ENCODE measurements at places on chromosomes 5 and 9.

GRCh38 chr9:78295177-78295575 is 1.7 kb upstream of the PSAT1 start:
- no peak for DNase-seq

GRCh38 chr5:91538179-91538578 is 155.1 kb upstream of the ARRDC3 start:
- no peak for DNase-seq

- DNase-seq, result no peak
Observed at GRCh38 chr5:11427569-11427968, 476.7 kb downstream of the CTNND2 start.

DNA sequence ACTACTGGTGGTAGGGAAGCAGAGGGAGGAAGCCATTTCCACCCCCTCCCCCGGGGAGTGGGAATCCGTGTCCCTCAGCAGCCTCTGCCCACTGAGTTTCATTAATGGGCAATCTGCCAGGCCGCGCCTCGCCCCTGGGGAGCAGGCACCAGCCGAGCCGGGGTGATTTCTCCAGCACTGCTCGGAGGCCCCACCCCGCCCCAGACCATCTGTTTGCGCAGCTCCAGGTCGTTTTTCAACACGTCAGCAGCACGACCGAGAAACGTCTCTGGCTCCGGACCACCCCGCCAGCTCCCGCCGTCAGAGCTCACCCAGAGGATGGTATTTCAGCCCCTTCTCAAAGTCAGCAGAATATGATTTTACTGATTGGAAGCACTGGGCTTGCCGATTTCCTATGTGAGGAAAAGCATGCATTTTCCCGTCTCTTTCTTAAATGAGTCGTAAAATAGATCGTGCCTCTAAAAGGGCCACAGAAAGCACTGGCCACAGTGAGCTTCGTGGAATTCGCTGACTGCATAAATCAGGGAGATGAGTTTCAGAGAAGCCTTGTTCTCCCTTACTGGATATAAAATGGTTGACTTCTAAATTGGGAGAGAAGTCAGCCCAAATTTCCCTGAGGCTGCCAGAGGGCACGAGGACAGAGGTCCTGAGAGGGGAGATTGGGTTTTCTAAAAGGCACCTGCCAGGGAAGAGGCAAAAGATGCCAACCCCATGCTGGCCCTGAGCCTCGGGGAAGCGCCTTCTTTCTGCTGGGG is 47.0 kb downstream of the OLFM1 start:
- no peak for DNase-seq

- DNase-seq, result no peak
Observed at GRCh38 chr5:149002053-149002452, 60.8 kb downstream of the SH3TC2 start.

GRCh38 chr5:67163231-67163756 is 33.3 kb downstream of the CD180 start:
- no peak for DNase-seq

GRCh38 chr5:132218321-132218720 is 9.3 kb downstream of the P4HA2 start:
- DNase-seq, result no peak

Data from stimulated activated CD4-positive, alpha-beta T cell treated with anti-CD3 and anti-CD28 coated beads, TNF-alpha, amount 100 ng/mL, for 1 hour (primary cell).